IPS DF 6.9 (cell line): ENCODE measurements at places on chromosomes 12 and 14.

DNA sequence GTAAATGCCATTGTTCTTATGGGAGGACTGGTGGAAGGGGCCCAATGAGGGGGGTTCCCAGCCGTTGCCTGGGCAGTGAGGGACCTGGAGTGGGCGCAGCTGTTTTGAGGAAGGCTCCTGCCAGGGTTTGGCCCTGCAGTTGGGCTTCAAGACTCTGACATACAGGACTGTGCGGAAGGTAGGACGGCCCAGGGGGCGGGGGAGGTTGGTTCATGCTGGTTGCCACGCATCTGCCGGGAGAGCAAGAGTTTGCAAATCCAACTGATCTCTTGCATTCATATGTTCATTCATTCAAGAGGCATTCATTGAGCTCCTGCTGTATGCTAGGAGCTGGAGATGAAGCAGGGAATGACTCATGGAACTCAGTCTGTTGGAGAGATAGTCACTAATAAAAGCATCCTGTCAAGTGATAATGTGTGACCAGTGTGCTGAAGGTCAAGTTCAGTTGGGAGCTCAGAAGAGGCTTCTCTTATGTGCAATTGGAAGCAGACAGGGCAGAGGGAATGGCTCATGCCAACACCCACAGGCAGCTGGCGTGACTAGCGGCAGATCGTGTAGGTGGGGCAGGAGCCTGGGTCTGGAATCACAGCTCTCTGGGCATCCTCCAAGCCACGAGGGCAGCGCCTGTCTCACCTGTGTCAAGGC, 7.8 kb downstream of the SH2B3 start:
- DNase-seq, result no peak

GRCh38 chr14:63205044-63205575, 867 bp downstream of the RHOJ start:
- no peak for DNase-seq

DNA sequence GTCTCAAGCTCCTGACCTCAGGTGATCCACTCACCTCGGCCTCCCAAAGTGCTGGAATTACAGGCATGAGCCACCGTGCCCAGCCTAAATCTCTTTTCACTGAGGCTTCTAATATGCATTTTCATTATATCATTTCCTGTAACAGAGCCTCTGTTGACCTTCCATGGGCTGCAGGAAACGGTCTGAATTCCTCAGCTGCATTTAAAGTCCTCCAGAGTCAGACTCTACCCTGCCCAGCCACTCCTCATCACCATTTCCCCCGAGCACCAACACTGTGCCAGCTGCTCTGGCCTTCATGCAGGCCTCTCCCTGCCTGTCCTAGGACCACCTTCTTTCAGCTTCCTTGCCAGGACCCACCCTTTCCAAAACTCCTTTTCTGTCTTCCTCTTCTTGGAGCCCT, 9.8 kb upstream of the NFKBIA start:
- DNase-seq, result no peak

DNA sequence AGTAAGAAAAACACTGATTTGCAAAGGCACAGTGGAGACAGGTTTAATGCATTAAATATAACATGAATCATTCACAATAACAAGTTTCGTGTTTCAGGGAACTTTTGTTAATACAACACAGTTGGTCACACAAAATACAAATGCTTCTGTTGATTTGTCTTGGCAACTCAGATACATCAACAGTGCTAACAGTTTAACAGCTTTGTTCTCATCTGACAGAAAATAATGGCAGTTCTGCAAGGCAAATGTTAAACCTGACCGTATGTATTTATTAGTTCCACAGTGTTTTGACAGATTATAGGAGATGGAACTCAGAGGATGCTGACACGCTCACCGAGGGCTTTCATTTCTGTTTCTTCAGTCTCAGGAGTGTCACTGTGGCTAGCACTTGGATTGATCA, 350.7 kb downstream of the PRKD1 start:
- no peak for DNase-seq
